NCI-H1436 (cell line): ENCODE measurements at places on chromosomes 11 and 22.

DNA sequence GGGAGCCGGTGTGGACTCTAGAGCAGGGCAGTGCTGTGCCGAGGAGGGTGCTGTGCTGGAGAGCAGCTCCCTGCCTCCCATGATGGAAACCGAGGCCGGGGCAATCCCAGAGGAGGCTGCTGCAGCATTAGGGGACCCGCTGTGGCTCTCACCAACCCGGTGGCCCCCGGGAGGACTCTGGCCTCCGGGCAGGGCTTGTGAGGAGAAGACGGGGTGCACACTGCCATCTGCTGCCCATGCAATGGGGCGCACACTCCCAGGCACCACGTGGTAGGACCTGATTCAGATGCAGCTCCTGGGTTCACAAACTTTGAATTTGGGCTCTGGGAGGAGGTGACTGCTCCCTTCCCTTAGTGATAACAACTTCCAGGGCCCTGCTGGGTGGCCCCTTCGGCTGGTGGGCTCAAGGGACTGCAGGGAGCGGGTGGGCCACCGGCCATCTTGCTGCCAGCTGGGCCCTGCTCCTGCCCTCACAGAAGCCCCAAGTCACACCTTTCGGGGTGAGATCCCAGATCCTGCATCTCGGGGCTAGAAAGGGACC, 93.8 kb upstream of the FGF3 start:
- DNase-seq = no peak

- no peak for DNase-seq
These were observed 2.6 kb upstream of the SH3BP1 start for GRCh38 chr22:37636949-37637273.

GRCh38 chr11:6650980-6651379, 4.6 kb downstream of the DCHS1 start:
- DNase-seq = no peak

DNA sequence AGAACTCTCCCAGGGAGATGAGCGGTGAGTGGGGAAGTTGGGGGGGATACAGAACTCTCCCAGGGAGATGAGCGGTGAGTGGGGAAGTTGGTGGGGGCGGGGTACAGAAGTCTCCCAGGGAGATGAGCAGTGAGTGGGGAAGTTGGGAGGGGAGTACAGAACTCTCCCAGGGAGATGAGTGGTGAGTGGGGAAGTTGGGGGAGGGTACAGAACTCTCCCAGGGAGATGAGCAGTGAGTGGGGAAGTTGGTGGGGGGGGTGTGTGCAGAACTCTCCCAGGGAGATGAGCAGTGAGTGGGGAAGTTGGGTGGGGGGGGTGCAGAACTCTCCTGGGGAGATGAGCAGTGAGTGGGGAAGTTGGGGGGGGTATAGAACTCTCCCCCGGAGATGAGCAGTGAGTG, 186.5 kb downstream of the SHANK2 start:
- DNase-seq = no peak
